Mesothelial cell of epicardium (in vitro differentiated cells): ENCODE measurements at places on chromosomes 3 and 15. TPM values are rescaled to one million over a fixed set of nuclear protein-coding genes. Genes with fewer than 3 reads are reported as not detected.

CFAP161 gene
- not detected in 3 replicates for total RNA-seq

- no peaks in the 10 kb centered on the region for H3K27me3 ChIP-seq
- H3K27ac ChIP-seq = no peak overlapping the region
- no peaks in the 10 kb centered on the region for H3K36me3 ChIP-seq
- peaks cover 19% of the 10 kb centered on the region for H3K4me1 ChIP-seq
- H3K4me3 ChIP-seq = no peak overlapping the region
- no peak for DNase-seq
These were observed 6.4 kb downstream of the TMEM207 start for GRCh38 chr3:190443257-190443656.

DNA sequence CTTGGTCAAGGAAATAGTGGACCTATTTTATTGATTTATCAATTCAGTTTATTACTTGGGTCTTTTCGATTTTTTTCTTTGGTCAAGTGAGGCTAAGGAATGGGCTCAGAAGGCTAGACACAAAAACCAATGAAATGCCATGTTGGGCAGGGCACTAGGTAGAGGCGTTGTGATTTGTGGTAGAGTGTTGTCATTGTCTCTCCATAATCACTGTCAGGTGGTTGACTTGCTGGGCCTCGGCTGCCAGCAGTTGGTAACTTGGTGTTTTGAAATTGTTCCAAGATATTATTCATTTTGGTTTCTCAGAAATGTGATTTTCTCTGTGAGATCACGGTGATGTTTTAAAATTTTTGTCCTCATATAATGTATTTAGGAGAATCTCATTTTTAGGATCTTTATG, 173.6 kb downstream of the KLHL25 start:
- DNase-seq = no peak
- no peaks in the 10 kb centered on the region for H3K27me3 ChIP-seq

SV2B gene
- total RNA-seq = 0.14 to 0.29 TPM (median 0.18 TPM) in 3 replicates

SEMA7A gene
- total RNA-seq = 4.6 to 6.0 TPM (median 5.0 TPM) in 3 replicates

CLDN18 gene
- not detected in 3 replicates for total RNA-seq

MAGEF1 gene
- 67.6 to 68.9 TPM (median 68.4 TPM) in 3 replicates for total RNA-seq

GRCh38 chr3:19559724-19560442, 374.1 kb downstream of the EFHB start:
- no peaks in the 10 kb centered on the region for H3K36me3 ChIP-seq
- no peaks in the 10 kb centered on the region for H3K4me1 ChIP-seq
- H3K4me3 ChIP-seq = no peak overlapping the region
- H3K27ac ChIP-seq = no peak overlapping the region

DNA sequence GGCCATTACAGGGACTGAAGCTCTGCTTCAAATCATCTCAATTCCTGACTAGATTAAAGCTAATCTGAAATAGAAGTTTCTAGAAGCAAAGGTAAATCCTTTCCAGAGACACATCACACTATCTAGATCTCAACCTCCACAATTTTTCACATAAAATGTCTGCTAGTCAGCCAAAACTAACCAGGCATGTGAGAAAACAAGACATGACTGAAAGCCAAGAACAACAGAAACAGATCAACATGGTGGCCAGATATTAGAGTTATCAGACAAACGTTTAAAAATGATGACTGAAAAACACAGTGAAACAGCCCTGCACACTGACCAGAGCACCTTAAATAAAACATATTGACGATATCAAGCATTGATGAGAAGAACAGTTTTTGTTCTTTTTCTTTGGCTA, 59.1 kb downstream of the SUMF1 start:
- DNase-seq = no peak
- no peak overlapping the region for H3K27ac ChIP-seq
- H3K4me3 ChIP-seq = no peak overlapping the region
- peaks cover 16% of the 10 kb centered on the region for H3K36me3 ChIP-seq
- H3K4me1 ChIP-seq = peaks cover 17% of the 10 kb centered on the region

AGTR1 gene
- total RNA-seq = 0.13 to 0.34 TPM (median 0.27 TPM) in 3 replicates

GRCh38 chr3:11769704-11770476, 76.8 kb downstream of the TAMM41 start:
- H3K27me3 ChIP-seq = no peaks in the 10 kb centered on the region
- H3K27ac ChIP-seq = peak overlapping the region; percentile 96
- H3K4me1 ChIP-seq = peaks cover 37% of the 10 kb centered on the region
- H3K4me3 ChIP-seq = peak overlapping the region; percentile 28
